ENCODE measurements at places on chromosomes 12 and 14. TPM values are rescaled to one million over a fixed set of nuclear protein-coding genes. Genes with fewer than 3 reads are reported as not detected.

CTSG gene
- total RNA-seq = not detected

CCDC184 gene
- 2.1 TPM for total RNA-seq

BCL11B gene
- total RNA-seq = 0.14 TPM

ERP27 gene
- not detected for total RNA-seq

TTC6 gene
- not detected for total RNA-seq

A2ML1 gene
- not detected for total RNA-seq

GRCh38 chr12:61610143-61610542 lies 650.1 kb upstream of the USP15 start:
- no peak overlapping the region for H3K27ac ChIP-seq
- H3K4me3 ChIP-seq = no peak overlapping the region
- no peaks in the 10 kb centered on the region for H3K27me3 ChIP-seq
- H3K4me1 ChIP-seq = no peaks in the 10 kb centered on the region
- H3K36me3 ChIP-seq = no peaks in the 10 kb centered on the region

PPP2R5E gene
- 23.7 TPM for total RNA-seq

TCP11L2 gene
- total RNA-seq = 53.5 TPM

- H3K27ac ChIP-seq = peak overlapping the region; percentile 90
- no peaks in the 10 kb centered on the region for H3K27me3 ChIP-seq
- peaks cover 11% of the 10 kb centered on the region for H3K36me3 ChIP-seq
- peak; percentile 83 for DNase-seq
- peaks cover 43% of the 10 kb centered on the region for H3K4me1 ChIP-seq
Observed at GRCh38 chr12:6450869-6451347, 934 bp upstream of the TAPBPL start.

DNA sequence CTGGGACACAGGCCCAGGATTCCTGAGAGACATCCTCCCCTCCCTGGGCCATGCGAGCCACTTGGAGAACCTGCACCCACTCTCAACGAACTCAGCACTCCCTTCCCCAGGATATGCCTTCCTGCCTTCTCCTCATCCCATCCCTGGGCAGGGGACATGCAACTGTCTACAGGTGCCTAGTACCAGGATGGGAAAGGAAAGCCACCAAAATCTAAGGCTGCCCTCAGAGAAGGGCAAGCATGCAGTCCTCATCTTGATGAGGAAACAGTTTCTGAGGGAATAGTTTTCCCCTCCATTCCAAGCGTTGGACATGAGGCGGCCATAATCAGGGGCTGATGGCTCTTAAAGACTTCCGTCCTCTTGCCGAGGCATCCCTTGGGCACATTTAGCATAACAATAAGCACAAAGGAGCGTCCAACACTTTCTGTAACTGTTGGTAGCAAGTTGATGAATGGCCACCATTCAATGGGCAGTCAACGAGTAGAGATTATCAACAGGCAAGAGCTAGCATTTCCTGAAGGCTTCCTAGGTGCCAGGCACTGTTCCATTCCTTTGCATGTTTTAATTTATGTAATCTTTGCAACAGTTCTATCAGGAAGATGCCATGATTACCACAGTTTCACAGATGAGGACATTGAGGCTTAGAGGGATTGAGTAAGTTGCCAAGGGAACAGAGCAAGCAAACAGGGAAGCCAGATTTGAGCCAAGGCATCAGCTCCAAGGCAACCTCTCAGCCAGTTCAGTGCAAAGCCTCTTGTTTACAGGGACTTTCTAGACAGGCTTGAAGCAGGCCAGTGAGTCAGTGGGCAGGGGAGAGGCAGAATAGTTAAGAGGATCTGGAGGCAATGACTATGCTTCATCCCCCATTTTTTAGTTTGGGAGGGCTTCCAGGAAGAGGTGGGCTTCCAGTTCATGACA lies 105.1 kb downstream of the SINHCAF start:
- H3K27ac ChIP-seq = no peak overlapping the region
- H3K36me3 ChIP-seq = no peaks in the 10 kb centered on the region
- H3K27me3 ChIP-seq = no peaks in the 10 kb centered on the region
- H3K4me3 ChIP-seq = no peak overlapping the region
- H3K4me1 ChIP-seq = no peaks in the 10 kb centered on the region
- no peak for DNase-seq

NCKAP5L gene
- 10.0 TPM for total RNA-seq

DNA sequence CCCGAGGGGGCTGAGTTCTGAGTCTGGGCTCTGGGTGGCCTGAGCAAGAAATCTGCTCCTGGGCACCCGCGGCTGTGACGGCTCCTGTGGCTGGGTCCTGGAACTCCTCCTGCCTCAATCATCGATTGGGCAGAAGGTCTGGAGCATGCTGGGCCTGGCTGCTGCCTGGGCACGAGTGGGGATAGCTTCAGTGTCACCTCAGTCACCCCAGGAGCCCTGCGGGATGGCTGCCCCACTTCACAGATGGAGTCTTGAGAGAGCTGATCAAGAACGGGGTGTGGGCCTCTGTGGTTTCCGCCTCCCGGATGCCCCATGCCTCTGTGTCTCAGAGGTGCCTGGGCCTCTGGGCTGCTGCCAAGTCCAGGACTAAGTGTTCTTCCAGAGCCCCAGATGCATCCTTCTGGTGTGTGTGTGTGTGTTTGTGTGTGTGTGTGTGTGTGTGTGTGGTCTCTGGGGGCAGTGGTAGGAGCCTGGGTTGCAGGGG lies 185.6 kb upstream of the C14orf180 start:
- no peak overlapping the region for H3K27ac ChIP-seq
- peak; percentile 67 for DNase-seq
- no peak overlapping the region for H3K4me3 ChIP-seq

CCDC198 gene
- not detected for total RNA-seq

- H3K4me1 ChIP-seq = peaks cover 6% of the 10 kb centered on the region
- no peaks in the 10 kb centered on the region for H3K27me3 ChIP-seq
- no peak for DNase-seq
- no peak overlapping the region for H3K4me3 ChIP-seq
- peaks cover 7% of the 10 kb centered on the region for H3K36me3 ChIP-seq
- H3K27ac ChIP-seq = no peak overlapping the region
Observed at GRCh38 chr14:104876251-104876699, 11.2 kb downstream of the CEP170B start.

GRCh38 chr14:54567639-54568561 lies 972 bp downstream of the SAMD4A start:
- H3K4me1 ChIP-seq = peaks cover 49% of the 10 kb centered on the region
- peak; percentile 86 for DNase-seq
- peaks cover 8% of the 10 kb centered on the region for H3K36me3 ChIP-seq
- H3K27ac ChIP-seq = peak overlapping the region; percentile 99

DNA sequence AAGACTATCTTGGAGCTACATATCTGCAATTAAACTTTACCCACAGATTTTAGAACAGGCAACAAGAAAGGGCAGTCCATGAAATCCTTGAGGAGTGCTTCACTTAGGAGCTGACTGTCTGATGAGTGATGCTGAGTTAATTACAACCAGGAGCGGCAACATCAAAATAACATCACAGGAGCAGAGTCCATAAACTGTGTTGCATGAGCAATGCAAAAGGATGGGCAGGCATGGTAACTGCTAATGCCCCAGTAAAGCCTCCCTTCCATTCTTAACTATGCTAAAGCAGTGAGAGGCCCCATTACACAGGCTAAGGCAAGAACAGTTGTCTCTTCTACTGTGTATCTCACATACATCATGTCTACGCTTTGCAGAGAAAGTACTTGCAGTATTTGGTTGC lies 156.6 kb downstream of the PAX9 start:
- H3K4me3 ChIP-seq = no peak overlapping the region
- H3K36me3 ChIP-seq = no peaks in the 10 kb centered on the region
- H3K27me3 ChIP-seq = no peaks in the 10 kb centered on the region
- DNase-seq = no peak
- H3K4me1 ChIP-seq = no peaks in the 10 kb centered on the region

NT5DC3 gene
- 346 TPM for total RNA-seq

- peaks cover 11% of the 10 kb centered on the region for H3K4me1 ChIP-seq
- no peaks in the 10 kb centered on the region for H3K36me3 ChIP-seq
- peak overlapping the region; percentile 83 for H3K27ac ChIP-seq
- no peaks in the 10 kb centered on the region for H3K27me3 ChIP-seq
- no peak overlapping the region for H3K4me3 ChIP-seq
- peak; percentile 91 for DNase-seq
Observed at GRCh38 chr12:93127582-93128331, 198.7 kb upstream of the EEA1 start.

- no peaks in the 10 kb centered on the region for H3K36me3 ChIP-seq
- H3K27ac ChIP-seq = no peak overlapping the region
- H3K4me1 ChIP-seq = peaks cover 38% of the 10 kb centered on the region
- H3K27me3 ChIP-seq = no peaks in the 10 kb centered on the region
- DNase-seq = peak; percentile 80
Observed at GRCh38 chr14:61106959-61107641, 126.1 kb downstream of the SLC38A6 start.

RASSF9 gene
- 3.3 TPM for total RNA-seq

KRT74 gene
- total RNA-seq = not detected

PLCZ1 gene
- not detected for total RNA-seq

ACTR10 gene
- total RNA-seq = 77.3 TPM

GRCh38 chr12:65570451-65571130 lies 253.7 kb upstream of the HMGA2 start:
- H3K36me3 ChIP-seq = no peaks in the 10 kb centered on the region
- no peak overlapping the region for H3K27ac ChIP-seq
- DNase-seq = no peak
- no peak overlapping the region for H3K4me3 ChIP-seq
- H3K4me1 ChIP-seq = no peaks in the 10 kb centered on the region
- H3K27me3 ChIP-seq = no peaks in the 10 kb centered on the region

- no peaks in the 10 kb centered on the region for H3K4me1 ChIP-seq
- H3K36me3 ChIP-seq = no peaks in the 10 kb centered on the region
- DNase-seq = no peak
Observed at GRCh38 chr12:116339800-116340371, 62.4 kb upstream of the MED13L start.

DNA sequence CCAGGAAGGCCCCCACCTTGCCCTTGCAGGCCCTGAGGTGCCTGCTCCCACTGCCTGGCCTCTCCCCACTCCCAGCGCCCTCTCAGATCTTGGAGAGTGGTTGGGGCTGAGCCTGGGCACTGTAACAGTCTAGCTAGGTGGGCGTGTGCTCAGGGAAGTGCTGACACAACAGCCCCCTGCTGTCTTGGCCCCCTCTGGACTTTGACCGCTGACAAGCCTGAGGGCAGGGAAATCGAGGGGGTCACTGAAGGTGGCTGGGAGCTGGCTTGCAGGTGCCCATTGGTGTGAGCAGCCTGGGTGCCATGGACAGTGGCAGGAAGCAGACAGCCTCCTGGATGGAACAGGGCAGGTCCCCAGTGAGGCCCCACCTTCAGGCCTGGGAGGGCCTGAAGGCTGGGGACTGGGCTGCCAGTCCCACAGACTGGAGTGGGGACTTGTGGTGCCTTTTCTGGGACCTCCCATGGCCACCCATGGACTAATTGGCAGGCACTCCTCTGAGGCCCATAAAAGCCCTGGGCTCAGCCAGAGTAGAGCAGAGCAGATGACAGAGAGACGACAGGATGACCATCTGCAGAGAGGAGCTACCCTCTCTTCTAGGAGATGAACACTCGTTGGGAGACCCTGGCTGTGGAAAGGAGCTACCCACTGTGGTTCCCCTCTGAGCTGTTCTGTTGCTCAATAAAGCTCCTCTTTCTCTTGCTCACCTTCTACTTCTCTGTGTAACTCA lies 158.6 kb upstream of the SLC38A2 start:
- no peak for DNase-seq
- H3K27me3 ChIP-seq = no peaks in the 10 kb centered on the region
- no peaks in the 10 kb centered on the region for H3K4me1 ChIP-seq
- no peaks in the 10 kb centered on the region for H3K36me3 ChIP-seq
- H3K4me3 ChIP-seq = no peak overlapping the region
- no peak overlapping the region for H3K27ac ChIP-seq

KRT73 gene
- total RNA-seq = not detected

MDGA2 gene
- total RNA-seq = 0.33 TPM

TRHDE gene
- 2.9 TPM for total RNA-seq

PHLDA1 gene
- 3.6 TPM for total RNA-seq

GRCh38 chr12:132131952-132132351 lies 12.2 kb downstream of the DDX51 start:
- DNase-seq = peak; percentile 36
- no peaks in the 10 kb centered on the region for H3K27me3 ChIP-seq
- no peak overlapping the region for H3K4me3 ChIP-seq
- H3K27ac ChIP-seq = no peak overlapping the region

Measured in sigmoid colon (tissue), 7 donors.